Right atrium auricular region (tissue), 2 donors: ENCODE measurements at places on chromosomes 7 and 10.

DNA sequence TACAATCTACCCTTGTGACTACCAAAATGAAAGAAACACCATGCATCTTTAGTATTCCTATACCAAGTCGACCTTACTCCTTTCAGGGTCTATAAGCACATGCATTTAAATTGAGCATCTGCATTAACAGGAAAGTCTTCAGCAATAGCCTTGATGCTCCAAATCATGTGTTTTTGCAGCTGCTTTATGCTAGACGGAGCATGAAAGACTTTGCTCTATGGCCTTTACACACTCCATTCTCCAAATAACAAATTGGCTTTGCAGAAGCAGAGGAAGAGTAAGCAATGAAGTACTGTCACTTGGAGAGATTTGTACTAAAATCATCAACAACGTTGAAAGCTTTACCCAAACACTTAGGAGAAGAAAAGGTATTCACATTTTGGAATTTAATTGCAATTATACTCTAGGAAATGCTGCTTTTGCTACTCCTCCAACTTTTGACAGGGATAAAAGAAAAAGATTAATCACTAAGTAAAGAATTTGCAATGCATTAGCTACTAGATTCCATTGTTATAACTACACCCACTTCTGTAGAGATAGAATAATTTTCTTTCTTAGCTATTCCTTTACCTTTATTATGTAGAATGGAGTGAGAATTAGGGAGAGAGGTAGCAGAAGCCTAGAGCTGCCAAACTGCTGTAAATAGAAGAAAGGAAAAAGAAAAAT lies 131.8 kb downstream of the SEMA3E start:
- no peak for DNase-seq

DNA sequence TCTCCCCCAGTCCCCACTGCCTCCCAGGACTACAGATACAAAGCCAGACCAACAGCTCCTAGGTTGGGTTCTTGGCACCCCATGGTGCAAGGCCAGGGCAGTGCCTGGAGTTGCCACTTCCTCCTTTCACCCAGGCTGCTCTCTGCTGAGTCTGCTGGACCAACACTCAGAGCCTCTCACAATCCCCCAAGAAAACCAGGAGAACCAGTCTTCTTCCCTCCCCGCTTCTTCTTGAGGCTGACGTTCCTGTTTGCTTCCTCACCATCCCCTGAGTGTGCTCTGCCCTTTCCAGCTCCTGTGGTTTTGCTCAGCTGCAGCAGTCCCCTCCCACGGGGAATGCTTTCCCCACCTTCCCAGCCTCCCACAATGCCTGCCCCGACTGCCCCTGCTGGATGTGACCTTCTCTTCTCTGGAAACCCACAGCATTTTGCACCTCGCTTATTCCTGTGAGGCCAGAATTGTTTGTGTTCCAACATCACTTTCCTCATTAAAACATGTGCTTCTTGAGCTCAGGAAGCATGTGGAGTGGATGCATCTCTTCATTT lies 89.9 kb downstream of the GOLGA7B start:
- no peak for DNase-seq

DNA sequence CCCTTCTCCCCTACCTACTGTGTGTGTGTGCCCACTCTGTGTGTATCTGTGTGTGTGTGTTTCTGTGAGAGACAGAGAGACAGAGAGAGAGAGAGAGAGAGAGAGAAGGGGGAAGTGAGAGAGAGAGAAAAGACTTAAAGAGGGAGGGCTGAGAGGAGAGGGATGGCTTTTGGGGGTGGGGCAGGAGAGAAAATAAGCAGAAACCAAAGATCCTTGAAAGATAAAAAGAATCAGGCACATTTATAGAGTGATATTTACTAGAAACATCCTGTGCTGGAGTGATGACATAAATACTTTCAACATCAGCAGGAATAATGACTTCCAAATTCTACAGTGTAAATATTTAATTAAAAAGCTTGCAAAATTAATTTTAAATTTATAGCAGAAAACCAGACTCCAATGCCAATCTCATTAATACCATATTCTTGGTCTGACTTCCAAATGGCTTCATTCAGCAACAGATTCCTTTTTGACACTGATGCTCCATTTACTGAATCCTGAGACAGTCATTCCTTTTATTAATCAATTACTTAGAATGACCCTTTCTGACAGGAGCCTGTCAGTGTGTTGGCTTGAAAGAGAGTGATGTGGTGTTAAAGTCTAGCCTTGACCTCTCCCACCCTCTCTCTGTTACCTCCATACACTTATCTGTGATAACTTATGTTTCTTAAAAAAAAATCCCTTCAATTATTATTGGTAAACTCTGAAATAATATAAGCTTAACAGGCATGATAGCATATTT lies 41.7 kb upstream of the WNT2 start:
- DNase-seq = no peak

GRCh38 chr10:58955615-58956014 lies 220.8 kb upstream of the PHYHIPL start:
- no peak for DNase-seq

GRCh38 chr7:77558284-77558967 lies 21.3 kb downstream of the PTPN12 start:
- DNase-seq = no peak

DNA sequence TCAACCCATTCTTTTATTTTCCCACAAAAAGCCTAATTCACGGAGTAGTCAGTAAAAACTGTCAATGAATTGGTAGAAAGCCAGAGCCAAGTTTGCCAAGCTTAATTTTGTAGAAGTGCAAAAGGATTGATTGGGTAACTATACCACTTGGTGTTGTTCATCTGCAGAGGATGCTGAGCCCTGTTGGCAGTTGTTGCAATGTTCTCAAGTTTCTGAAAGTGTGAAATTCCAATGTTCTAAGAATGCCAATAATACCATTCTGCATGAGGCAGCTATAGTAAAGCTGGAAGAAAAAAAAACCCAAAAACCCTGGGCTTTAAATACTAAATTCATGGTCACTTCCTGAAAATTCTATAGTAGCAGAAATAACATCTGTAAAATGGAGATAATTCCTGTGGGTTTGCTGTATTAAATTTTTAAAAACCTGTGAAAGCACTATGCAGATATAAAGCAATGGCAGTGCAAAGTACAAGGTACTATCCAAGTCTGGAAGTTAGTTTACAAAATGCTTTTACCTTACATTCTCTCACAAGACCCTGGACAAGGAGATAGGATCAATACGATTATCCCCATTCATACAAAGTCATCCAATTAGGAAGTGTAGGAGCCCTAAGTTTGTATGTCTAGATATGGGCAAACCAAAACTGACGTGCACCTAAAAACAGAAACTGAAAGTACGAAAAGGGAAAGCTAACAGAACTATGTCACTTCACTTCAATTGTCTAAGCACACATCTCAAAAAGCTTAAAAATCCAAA lies 6.0 kb upstream of the PON1 start:
- no peak for DNase-seq

DNA sequence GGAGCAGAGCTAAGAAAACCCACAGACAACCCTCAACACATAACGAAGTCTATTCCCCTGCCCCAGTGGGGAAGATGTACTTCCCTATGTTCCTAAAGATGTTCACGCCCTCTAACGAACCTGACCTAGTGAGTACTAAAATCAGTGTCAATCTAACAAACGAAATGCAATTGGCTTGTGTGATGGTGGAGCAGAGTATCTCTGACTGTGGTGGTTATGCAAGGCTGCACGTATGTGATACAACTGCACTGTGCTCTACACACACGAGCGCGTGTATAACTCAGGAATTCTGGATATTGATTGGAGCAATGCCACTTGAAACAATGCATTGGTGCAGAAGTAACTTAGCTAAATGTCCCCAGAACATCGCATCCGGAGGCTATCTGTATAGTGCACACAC lies 1.3 kb downstream of the ANKRD16 start:
- no peak for DNase-seq

DNA sequence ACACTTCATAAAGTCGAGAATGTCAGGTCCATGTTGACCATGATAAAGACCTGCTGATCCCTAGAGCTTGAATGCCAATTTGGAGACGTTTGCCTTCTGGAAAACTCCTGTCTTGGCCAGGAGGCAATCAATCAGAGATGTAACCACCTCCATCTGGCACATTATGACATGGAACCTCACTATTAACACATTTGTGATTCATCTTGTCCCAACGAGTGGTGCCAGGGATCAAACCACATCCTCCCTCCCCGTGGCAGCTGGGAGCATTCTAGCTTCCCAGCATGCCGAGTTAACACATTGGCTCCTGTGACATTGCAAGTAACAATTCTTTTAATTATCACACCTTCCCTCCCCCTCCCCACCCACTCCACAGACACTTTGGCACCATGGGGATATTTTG lies 84.0 kb upstream of the PPP1R17 start:
- no peak for DNase-seq

GRCh38 chr7:88321694-88322093 lies 15.0 kb upstream of the STEAP4 start:
- no peak for DNase-seq

- no peak for DNase-seq
These were observed 221.3 kb downstream of the SKIDA1 start for GRCh38 chr10:21304198-21304597.

DNA sequence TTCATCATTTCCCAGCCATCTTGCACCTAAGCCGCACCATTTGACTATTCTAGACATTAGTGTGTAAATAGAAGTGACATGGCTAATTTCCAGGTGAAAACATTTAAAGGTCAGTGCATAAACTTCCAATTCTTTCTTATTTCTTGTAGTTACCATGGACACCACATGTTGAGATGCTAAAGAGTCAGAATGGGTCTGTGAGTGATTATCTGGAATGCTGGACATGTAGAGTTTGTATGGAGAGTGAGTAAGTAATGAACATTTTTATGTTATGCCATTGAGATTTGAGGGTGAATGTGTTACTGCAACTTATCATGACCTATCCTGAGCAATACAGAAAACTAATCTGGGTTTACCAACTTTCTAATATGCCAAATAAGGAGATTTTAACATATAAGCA lies 60.4 kb downstream of the MEOX2 start:
- no peak for DNase-seq

GRCh38 chr7:152923711-152924110 lies 164.2 kb downstream of the ACTR3B start:
- peak; percentile 53 for DNase-seq

DNA sequence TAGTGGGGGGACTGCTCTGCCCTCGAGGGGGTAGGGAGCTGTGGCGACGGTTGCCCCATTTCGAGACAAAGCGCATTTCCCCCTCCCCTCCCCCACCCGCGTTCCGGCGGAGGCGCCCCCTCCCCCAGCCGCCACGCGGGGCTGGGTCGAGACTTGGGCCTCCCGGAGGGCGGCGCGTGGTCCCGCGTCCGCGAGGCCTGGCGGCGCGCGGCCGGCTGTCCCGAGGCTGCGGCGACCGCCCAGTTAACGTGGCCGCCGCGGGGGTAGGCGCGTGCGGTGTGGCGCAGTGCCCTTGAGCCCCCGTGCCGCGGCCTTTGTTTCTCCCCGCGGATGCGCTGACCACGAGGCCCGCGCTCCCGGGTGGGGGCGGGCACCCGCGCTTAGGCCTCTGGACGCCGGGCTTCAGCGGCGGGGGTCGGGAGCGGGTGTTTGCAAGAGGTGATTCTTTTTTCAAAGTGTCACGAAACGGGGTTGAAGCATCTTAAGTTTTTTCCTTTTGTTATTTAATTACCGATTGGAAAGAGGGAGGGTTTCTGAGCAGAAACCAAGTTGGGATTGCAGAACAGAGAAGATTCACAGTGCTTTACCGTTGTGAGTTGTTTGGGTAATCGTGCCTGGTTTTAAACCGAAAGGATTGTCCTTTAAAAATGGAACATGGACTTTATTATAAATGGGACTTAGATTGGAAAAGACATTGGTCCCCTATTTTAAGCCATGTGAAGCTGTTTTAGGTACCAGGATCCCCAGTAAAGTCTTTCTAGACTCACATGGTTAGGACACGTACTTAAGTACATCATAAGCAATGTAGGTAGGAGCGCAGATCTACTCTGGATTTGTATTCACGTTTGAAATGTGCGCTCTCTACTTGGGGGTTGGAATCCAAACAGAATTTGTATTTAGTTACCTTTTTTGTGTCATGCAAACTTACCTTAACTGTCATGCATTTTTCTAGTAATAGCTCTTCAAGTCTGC lies 760 bp downstream of the CBX3 start:
- DNase-seq = no peak

DNA sequence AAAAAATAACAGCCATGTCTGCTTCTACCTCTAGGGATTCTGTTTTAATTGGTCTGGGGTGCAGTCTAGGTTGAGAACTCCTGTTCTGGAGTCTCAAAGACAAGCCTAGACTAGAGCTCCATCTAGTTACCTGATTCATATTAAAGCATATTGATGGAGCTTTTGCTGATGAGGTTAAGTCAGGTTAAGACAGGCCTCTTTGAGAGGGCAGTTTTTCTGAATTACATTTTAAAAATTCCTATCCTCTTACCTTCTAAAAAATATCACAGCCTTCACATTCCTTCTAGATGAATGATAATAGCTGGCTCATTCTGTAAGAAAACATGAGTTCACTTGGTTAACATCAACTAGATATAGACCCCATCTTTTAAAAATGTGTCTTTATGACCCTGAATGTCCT lies 28.9 kb downstream of the MGAM start:
- no peak for DNase-seq

- DNase-seq = no peak
These were observed 493.0 kb downstream of the LRMDA start for GRCh38 chr10:75924309-75924902.

DNA sequence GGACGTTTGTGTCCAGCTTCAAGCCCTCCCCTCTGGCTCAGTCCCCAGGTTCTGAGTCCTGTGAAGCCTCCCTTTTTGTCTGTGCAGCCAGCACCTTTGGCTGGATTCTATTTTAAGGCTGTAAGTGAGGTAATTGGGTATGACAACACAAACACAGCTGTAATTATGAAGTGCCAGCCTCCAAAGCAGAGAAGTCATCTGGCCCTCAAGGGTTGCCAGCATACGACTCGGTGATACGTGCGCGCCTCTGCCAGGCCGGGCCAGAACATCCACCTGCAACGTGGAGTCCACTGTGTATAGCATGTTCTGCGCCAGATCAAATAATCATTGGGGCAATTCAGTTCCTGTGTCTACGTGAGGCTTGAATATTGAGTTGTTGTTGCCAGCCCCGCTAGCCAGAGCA lies 6.7 kb upstream of the FAM180A start:
- DNase-seq = peak; percentile 58

DNA sequence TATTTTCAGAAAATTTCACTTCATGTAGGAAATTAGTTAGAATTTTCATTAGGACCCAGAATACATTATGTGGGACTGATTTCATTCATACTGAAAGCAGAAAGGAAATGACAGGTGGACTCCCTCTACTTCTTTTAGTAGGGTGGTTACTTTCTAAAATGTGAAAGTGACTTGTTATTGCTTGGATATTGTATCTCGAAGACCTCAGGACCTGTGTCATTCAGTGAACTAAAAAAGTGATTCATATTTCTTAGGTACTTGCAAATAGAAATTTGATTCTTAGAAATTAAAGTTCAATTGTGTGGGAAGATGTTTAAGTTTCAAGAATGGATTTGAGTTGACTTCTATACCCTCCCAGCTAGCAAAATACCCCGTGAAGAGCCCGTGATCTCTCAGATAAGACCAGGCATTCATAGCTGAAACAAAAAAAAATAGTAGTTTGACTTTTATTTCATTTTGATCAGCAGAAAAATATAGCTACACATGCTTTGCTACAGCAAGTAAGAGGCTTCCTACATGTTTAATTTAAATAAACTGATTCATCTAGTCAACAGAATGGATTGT lies 1037.1 kb downstream of the GATA3 start:
- no peak for DNase-seq
